ENCODE measurements at places on chromosomes 6 and 20.

DNA sequence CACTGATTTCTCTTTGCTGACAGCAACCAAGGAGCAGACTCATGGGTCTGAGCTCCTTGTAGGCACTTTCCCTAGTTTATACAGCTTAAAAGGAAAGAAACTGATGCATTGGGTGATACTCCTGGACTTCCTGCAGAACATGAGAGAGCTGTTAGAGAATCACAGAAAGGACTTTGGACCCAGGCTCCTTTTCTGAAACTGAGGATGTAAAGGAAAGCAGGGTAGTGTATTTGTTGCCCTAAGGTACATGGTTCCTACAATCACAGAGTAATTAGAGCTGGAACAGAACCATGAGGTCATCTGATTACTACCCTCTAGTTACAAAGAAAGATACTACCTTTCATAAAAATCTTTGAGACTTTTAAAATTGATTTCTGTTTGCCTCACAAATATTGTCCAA lies 477.1 kb upstream of the SPTLC3 start:
- no peak for DNase-seq

DNA sequence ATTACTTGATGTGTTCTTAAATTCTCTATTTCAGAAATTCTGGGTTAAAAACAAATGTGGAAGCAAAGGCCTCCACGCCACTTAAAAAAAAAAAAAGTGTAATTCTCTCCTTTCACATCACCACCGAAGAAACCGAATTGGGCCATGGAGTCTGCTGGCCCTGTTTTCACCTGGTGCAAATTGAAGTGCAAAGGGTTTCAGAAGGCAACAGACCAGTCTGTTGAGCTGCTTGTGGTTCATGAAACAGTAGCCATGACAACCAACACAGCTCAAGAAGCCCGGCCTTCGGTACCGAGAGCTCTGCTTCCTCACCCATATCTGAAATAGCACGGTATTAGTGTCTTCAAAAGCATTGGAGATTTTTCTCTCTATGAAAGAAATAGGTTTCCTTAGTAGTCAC lies 63.1 kb downstream of the GMPR start:
- DNase-seq, result no peak

DNA sequence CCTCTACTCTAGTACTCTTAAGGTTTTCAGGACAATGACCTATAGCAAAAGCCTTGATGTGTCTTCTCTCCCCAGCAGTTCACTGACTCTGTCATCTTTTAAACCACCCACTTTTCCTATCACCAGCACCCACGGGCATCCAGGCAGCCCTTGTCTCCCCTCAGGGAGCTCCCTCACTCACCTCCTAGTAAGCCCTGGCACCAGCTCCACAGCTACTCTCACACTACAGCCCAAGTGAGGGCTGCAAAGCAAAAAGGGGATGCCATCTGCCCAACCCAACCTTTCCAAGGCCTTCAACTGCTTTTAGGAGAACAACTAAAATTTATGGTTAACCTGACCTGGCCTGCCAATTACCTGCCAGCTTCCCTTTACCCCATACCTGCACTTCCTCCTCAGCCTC lies 26.0 kb downstream of the GCLC start:
- no peak for DNase-seq

DNA sequence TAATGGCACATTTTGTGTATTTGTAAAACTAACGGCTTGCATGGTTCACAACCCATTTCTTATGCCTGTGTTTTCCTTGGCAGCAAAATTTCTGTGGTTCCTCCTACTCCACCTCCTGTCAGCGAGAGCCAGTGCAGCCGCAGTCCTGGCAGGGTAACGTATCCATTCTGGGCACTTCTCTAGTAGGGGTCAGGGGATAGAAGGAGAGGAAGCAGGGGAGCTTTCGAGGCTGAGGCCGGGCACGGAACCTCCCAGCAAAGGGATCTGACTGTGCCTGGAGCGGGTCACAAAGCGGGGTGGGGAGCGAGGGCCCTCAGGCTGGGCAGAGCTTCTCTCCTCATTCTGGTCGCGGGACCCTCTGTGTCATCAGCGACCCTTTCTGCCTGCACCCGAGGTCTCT lies 58.4 kb downstream of the SYTL3 start:
- no peak for DNase-seq

DNA sequence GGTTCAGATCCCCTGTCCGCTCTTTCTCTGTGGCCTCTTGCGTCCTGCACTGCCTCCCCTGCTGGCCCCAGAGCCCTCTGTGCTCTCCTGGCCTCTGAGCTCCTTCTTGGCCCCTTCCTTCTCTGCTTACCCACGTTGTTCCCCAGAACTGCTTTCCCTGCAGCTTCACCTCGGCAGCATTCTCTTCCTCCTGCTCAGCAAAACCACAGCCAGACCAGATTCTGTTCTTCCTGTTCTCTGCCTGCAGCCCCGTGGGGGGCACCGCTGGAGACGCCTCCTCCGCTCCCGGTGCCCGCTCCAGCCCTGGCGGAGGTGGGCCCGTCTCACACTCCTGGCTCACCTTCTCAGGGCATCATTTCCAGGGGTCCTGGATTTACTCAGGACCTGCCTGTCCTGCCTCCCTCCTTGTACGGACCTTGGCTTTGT lies 59.7 kb downstream of the TCP11 start:
- no peak for DNase-seq

DNA sequence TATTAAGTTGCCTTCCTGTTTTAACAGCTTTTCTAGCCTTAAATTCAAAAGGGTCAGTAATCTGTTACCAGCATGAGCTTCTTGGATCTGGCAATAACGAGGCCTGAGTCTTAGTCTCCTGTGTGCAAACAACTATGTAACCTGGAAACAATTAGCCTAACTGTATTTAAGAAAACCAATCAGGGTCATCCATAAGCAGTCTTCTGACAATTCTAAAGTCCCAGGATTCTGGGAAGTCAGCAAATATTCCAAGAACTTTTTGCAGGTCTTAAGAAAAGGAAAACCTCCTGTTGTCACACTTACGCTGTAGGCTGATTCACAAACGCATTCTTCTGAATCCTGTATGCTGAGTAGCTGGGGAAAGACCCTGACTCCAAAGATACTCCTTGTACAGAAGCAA lies 90.4 kb downstream of the COL12A1 start:
- DNase-seq, result no peak

DNA sequence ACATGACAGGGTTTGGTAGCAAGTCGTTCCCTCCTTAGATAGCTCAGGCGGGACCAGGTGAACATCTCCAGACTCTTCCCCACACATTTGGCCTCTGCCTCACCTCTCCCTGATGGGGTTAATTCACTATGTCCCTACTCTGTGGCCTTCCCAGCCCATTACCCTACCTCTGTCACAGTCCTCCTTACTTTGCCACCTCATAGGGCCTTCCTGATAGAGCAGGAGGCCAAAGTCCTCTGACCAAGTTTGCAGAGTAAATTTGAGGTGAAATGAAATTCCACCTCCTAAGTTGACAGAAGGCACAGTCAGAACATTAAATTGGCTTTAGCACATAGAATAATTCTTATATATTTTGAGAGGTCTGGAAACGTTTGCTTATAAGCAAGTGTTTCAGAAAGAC lies 53.1 kb upstream of the ARMC2 start:
- DNase-seq, result no peak

GRCh38 chr6:33757906-33758305 lies 11.2 kb upstream of the IP6K3 start:
- no peak for DNase-seq

- DNase-seq, result peak; percentile 46
Observed at GRCh38 chr6:53615633-53616449, 49.7 kb downstream of the KLHL31 start.

- DNase-seq, result no peak
Observed at GRCh38 chr6:5942591-5942990, 64.1 kb downstream of the NRN1 start.

- DNase-seq, result no peak
Observed at GRCh38 chr20:50320005-50320900, 129.6 kb downstream of the CEBPB start.

GRCh38 chr20:38842558-38842981 lies 37.1 kb downstream of the PPP1R16B start:
- no peak for DNase-seq

DNA sequence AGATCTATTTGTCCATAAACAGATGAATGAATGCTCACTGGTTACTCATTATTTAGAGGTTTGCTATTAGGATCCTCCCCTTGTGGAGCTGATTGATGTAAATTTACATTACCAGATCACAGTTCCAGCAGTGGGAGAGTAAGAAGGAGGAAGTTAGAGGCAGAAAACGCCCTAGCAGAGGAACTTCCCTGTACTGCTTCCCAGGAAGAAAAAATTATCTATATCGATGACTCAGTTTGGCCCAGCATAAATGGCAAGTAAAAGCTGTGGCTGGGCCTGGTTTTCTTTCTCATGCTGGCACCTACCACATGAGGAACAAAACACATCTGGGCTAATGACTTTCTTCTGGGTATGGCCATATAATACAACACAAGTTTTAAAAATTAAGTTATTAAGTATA lies 35.7 kb downstream of the DNAAF9 start:
- DNase-seq, result no peak

GRCh38 chr20:45344168-45344860 lies 3.9 kb downstream of the SDC4 start:
- DNase-seq, result no peak

- DNase-seq, result no peak
Observed at GRCh38 chr6:7129784-7130569, 22.2 kb downstream of the RREB1 start.

- peak; percentile 5 for DNase-seq
Observed at GRCh38 chr20:45484676-45485075, 15.1 kb downstream of the WFDC2 start.

DNA sequence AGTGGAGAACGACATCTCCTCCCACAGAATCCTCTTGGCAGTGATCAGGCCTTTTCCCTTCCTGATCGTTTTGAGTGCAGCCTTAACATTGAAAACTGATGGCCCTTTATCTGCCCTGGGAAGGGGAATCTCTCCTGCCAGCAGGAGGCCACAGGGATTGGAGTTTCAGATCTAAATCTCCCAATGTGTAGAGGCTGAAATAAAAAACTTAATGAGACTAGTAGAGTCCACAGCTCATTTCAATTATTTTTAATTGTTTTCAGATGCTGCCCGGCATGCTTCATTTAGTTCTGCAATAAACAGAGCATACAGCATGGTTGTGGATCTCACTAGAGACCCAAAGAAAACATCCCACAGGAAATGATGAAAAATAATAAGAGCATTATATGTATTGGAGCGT lies 662.2 kb upstream of the HS3ST5 start:
- DNase-seq, result no peak

- no peak for DNase-seq
Observed at GRCh38 chr6:112150363-112150762, 63.0 kb downstream of the FAM229B start.

- DNase-seq, result no peak
Observed at GRCh38 chr6:48116699-48117645, 6.0 kb upstream of the PTCHD4 start.

- DNase-seq, result no peak
Observed at GRCh38 chr6:134199848-134200606, 117.9 kb downstream of the SGK1 start.

GRCh38 chr6:3530515-3530914 lies 73.7 kb upstream of the SLC22A23 start:
- no peak for DNase-seq

DNA sequence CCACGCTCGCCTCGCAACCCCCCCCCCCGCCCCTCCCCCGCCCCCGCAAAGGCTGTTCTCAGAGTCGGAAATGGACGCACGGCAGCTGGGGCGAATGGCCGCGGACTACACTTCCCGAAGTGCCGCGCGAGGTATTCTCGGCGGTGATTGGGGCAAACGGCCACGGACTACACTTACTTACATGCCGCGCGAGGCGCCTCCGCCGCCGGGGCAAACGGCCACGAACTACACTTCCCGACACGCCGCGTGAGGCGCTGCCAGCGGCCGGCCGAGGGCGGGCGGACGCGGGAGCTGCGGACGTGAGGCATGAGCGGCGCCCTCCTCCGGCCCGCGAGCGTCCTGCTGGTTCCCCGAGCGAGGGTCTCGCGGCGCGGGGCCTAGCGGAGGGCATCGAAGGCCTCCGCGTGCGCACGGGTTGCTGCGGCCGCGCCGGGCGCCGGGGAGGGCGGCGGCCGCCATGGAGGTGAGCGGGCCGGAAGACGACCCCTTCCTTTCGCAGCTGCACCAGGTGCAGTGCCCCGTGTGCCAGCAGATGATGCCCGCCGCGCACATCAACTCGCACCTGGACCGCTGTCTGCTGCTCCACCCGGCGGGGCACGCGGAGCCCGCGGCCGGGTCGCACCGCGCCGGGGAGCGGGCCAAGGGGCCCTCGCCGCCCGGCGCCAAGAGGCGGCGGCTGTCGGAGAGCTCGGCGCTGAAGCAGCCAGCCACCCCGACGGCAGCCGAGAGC lies at the start of gene WRNIP1:
Gene WRNIP1, plus strand, starts transcription at position 228 of the 730 bp plus-strand sequence. Its CDS starts 230 bp downstream, at position 458.
- DNase-seq, result peak; percentile 99

GRCh38 chr6:84657486-84657885 lies 106.9 kb downstream of the TBX18 start:
- DNase-seq, result no peak

GRCh38 chr6:101918471-101918870 lies 525.0 kb downstream of the GRIK2 start:
- DNase-seq, result no peak

DNA sequence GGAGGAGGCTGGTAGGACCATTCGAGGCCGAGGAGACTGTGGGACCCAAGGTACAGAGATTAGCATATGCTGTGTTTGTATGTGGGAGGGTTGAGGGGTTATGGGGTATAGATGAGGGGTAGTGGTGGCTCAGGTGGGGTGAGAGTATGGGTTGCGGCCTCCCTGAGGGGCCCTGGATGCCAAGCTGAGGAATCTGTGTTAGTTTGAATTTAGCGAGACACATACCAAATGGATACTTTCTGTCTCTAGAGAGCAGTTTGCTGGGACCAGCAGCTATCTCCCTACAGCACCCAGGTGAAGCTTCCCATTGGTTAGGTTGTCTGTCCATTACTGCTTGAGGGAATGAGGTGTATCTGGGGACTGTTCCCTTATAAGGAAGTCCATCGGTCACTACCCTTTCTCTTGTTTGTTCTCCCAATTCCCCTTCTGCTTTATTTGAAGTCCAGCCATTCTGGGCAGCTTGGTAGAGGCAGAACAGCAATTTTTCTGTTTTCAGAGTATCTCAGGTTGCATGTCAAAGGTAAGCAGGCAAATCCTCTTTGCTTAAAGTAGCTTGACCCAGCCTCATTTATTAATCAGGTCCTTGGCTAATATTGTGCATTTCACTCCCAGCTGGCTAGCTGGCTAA lies 15.2 kb downstream of the CHMP4B start:
- DNase-seq, result no peak

- no peak for DNase-seq
Observed at GRCh38 chr6:75377386-75377785, 92.8 kb upstream of the TMEM30A start.

GRCh38 chr6:14549304-14549770 lies 431.8 kb downstream of the CD83 start:
- DNase-seq, result peak; percentile 23

- no peak for DNase-seq
Observed at GRCh38 chr6:16545382-16545781, 215.9 kb downstream of the ATXN1 start.
